ENCODE measurements at places on chromosomes 2 and 18.

DNA sequence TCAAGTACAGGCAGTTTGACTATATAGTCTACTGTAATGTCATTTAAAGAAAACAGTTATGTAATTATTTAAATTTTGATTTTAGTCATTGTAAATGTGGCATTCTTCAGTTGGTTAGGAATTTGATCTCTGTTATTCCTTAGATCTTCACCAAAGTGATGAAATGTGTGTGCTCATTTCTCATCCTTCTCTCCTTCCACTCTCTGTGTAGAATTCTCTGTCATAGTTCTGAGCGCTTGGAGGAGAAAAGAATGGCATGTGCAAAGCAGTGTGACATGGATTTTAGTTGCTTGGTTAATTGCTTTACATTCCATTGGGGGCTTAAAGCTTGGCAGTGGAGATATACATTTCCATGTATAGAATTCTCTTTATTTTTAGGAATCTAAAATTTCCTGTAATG lies 14.8 kb downstream of the PIK3C3 start:
- DNase-seq, result no peak

DNA sequence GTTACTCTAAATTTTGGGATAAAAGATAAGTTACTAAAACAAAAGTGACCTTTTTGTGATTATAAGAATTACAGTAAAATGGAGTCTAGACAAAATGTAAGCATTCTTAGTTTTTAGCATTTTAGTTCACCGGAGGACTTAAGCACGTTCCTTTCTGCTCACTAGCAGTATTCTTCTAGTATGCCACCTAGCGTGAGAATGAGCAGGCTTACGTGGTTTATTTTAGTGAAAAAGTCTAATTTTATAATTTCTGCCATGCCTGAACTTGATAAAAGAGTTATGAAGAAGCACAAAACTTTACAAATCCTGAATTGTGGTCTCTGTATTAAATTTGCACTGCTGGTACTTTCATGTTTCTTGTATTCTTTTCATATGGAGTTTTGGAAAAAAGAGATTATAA lies 12.6 kb upstream of the OTX1 start:
- no peak for DNase-seq

DNA sequence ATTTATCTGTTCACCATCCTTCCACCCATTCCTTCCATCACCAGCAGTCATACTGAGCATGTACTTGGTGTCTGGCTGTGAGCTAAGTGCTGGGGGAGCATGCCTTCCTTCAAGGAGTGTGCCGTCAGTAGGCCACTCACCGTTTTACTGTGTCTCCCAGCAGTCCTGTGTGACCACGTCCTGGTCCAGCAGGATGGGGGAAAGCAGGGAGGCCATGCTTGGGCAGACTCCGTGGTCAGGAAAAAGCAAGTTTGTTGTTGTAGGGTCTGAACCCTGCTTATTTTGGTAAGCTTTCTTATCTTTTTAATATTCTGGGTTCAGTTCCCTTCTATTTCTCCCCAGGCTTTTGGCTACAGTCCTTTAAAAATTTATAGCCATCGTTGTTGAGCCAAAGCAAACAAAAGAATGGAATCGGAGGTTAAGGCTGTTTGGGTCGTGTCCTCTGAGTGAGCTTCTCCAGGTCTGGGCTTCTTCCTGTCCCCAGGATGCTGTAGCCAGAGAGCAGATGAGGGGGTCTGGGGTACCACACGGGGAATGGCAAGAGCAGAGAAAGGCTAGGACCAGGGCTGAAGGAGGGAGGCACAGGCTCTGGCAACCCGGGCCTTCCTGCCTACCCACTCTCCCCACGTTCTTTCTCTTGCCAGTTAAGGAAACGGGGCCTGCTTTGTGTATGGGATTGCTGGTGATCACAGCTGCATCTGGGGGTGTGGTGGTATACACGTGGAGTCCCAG lies 13.5 kb downstream of the SLC30A3 start:
- DNase-seq, result no peak

DNA sequence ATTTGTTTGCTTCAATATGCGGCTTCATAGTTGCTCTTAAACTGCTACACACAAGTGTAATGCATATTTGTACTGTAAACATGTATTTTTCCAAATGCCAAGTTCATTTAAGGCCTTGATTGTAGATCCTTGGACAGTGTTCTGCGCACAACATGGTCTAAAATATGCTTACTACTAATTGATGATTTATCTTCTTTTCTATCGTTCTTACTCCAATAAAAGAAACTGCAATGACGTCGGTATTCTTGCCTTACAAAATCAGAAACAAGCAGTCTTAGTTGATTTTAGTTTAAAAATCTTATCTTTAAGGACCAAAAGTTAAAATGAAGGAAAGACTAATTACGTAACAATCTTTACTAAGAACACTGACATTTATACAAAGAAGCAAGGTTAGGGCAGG lies 224.3 kb upstream of the SMAD7 start:
- DNase-seq, result no peak

DNA sequence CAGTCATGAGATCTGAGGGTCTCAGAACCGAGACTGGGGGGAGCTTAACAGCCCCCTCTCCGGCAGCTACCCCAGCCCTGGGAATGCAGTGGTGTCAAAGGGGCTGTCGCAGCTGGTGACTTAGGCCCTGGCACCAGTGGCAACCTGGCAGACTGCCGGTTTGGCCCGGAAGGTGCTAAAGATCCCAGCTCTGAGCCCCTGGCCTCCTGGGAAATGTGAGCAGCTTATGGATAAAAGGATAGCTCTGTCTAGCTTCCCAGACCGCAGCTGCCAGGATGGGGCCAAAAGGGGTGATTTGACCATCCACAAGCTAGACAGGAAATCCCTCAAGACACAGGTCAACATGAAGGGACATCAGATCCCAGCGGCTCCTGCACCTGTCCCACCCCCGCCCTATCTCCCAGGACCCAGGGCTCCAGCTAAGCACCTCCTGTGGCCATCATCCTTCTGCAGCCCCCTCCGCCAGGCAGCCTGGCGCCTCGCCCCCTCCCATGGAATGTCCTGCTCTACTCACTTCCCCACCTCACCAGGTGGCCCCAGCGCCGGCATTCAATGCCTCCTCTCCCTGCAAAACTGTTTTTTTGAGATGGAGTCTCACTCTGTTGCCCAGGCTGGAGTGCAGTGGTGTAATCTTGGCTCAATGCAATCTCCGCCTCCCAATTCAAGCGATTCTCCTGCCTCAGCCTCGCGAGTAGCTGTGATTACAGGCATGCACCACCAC lies 33.2 kb upstream of the EFHD1 start:
- no peak for DNase-seq

- no peak for DNase-seq
Measured at GRCh38 chr18:3284501-3284900, 22.6 kb downstream of the MYL12B start.

GRCh38 chr18:35174093-35174731 lies 66.6 kb upstream of the ZNF397 start:
- no peak for DNase-seq

DNA sequence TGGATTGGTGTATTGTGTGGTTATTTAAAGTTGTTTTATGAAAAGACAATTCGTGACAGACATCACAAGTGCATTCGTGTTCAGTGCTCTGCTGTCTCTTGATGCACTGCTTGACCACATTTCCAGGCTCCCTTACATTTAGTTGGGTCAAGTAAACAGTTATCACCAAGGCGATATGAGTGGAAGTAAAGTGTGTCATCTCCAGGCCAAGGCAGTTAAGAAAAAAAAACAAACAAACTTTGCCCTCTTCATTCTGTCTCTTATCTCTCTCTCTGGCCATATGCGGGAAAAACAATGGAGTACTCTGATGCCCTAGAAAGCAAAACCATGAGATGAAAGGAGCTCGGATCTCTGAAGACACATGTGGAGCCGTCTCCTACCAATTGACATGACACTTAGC lies 131.1 kb downstream of the DSEL start:
- peak; percentile 22 for DNase-seq

- DNase-seq, result no peak
Measured at GRCh38 chr18:70558371-70558770, 269.5 kb downstream of the SOCS6 start.

DNA sequence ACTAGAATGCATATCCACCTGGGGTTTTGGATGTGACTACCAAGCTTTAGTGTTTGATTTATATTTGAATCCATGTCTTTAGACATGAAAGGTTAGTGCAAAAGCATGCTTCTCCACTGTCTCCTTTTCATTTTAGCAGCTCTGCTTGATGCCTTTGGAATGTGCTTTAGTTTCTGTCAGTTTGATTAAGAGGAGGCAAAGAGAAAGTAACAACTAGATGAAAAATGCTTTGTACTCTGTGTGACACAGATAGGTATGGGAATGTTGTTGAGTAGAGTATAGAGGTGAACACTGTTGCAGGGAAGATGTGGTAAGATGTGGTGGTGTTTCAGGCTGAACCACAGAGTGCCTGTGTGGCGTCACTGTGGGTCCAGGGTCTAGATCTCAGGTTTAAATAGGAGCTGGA lies 19.8 kb downstream of the PIK3C3 start:
- no peak for DNase-seq

DNA sequence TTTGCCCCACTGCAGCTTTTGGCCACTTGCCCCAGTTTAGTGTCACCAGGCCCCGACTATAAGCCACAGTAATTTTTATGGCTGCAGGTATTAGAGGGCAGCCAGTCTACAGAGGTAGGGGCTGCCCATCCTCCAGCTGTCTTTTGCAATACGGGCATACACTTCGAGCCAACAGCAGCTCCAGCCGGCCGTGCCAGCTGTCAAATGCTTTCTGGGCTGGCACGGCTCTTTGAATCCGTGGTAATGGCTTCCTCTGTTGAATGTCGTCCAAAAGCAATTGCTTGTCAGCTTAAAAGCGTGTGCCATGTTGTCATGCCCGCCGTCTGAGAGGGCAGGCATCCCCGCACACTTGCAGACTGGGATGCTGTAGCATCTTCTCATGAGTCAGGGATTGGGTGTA lies 41.3 kb downstream of the BCL2L11 start:
- no peak for DNase-seq

GRCh38 chr2:159050426-159050825 lies 82.0 kb downstream of the TANC1 start:
- DNase-seq, result no peak

DNA sequence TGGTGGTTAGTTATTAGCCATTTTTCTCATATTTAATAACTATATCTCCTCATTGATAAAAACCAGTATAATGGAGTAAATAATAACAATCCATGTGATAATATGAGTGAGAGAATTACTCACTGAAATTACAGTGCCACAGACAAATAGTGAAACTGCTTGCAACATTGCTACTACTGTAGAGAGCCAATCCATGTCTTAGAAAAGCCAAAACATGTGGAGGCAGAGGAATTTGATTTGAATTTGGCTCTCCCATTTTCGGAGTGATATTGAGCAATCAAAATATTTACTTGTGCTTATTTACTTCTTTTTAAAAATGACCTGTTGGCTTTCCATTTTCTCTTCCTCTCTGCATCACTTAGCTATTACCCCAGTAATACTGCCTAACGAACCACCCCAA lies 288.3 kb upstream of the TCF4 start:
- no peak for DNase-seq

DNA sequence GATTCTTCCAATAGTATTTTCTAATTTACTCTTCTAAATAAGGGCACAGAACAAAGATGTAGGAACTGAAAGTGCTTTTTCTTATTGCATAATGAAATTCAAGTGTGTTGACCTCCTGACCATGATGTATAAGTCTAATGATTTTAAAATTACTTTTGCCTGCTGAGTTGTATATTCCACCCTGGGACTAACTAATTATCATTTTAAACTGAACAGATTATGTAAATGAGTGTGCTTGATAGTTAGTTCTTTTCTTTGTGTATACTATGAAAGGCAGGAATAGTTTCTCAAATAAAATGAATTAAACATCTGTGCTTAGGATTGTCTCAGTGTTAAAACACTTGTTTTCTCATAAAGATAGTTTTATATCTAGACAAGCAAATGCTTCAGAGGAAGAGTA lies 284.5 kb downstream of the RIT2 start:
- DNase-seq, result no peak

- no peak for DNase-seq
Measured at GRCh38 chr18:48284743-48285142, 124.4 kb downstream of the ZBTB7C start.

DNA sequence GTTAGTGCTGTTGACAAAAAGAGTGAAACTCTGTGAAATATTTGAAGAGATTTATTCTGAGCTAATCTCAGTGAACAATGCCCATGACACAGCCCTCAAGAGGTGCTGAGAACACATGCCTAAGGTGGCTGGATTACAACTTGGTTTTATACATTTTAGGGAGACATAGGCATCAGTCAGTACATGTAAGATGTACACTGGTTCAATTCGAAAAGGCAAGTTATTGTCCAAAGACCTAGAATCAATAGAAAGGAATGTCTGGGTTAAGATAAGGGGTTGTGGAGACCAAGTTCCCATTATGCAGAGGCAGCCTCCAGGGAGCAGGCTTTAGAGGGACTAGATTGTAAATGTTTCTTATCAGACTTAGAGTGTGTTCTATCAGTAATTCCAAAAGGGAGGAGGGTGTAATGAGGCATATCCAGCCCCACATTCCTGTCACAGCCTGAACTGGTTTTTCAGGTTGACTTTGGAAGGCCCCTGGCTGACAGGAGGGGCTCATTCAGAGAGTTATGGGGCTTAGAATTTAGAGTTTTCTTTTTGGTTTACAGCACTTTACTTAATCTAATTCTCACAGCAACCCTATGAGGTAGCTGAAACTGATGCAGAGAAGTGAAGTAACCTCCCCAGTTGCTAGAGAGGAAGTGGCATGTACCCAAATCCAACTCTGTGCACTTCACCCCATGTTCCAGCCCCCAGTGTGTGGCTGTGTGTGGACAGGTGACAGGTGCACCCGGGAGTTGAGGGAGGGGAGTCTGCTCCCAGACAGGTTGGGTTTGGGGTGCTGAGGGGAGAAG lies 28.3 kb upstream of the ASAP2 start:
- DNase-seq, result peak; percentile 92

DNA sequence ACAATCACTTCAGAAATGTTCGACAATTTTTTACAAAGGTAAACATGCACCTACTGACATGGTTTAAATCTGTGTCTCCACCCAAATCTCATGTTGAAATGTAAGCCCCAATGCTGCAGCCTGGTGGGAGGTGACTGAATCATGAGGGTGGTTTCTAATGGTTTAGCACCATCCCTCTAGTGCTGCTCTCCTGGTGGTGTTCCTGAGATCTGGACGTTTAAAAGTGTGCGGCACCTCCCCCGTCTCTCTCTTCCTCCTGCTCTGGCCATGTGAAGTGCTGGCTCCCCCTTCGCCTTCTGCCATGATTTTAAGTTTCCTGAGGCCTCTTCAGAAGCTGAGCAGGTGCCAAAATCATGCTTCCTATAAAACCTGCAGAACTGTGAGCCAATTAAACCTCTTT lies 28.3 kb downstream of the MAP3K2 start:
- no peak for DNase-seq

- DNase-seq, result no peak
Measured at GRCh38 chr18:965921-966758, 61.5 kb downstream of the ADCYAP1 start.
